ENCODE measurements at places on chromosomes 4 and X.

- DNase-seq, result no peak
Observed at GRCh38 chr4:183563874-183564273, 59.0 kb downstream of the ING2 start.

DNA sequence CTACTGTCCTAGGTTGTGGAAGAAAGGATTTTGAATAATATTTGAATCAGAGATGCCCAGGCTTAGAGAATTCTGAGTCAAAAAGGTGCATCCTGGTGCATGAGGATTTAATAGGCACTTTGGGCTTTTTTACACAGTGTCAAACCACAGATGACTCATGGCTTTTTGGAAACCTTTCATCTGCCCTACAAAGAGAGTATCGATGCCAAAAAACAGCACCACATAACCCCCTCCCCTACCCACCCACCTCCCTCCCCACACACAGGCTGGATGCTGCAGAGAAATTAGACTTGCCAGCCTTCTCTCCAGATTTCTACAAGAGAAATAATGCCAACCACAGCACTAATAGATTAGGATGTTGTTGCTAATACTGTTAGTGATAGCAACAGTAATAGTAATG, 779.3 kb downstream of the NLGN4X start:
- no peak for DNase-seq

DNA sequence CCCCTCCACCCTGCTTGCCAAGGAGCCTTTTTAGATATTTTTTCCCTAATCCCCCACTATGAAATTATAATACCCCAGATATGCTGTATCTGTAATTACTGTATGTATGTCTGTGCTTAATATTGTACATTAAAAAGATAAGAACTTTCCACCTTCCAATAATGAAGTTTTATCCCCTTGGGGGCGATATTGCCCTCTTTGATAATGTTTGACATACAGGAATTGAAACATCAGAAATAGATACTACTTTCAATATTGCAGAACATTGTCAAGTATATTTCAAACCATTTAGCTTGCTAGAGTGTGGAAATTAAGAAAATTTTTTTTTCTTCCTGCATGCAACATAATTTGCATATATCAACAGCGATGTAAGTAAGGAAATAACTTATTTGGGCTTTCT, 58.9 kb downstream of the NAF1 start:
- no peak for DNase-seq

- DNase-seq, result no peak
Observed at GRCh38 chrX:13168269-13168668, 123.8 kb upstream of the FAM9C start.

DNA sequence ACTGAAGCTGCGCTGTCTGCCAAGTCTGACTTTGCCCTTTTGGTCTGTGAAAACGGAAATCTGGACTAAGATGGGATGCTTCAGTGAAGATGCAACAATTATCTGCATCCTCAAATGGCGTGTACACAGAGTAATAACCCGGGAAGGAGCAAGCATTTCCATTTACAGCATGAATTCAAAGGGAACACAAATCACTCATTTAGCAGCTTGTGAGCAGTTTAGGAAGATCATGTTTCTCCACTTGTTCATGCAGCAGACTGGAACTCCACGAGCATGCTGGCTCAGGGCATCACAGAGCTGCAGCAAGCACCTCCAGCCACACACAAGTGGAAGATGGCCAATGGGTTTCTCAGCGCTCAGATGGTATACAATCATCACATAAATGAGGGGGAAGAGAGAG, 175.5 kb downstream of the NLGN4X start:
- DNase-seq, result peak; percentile 37

GRCh38 chrX:21885568-21885967, 29.8 kb downstream of the YY2 start:
- no peak for DNase-seq

- DNase-seq, result no peak
Observed at GRCh38 chr4:101287324-101287723, 60.0 kb downstream of the PPP3CA start.

- DNase-seq, result no peak
Observed at GRCh38 chr4:26369581-26369980, 48.8 kb downstream of the RBPJ start.

GRCh38 chr4:115470763-115471162, 357.3 kb upstream of the NDST4 start:
- no peak for DNase-seq

DNA sequence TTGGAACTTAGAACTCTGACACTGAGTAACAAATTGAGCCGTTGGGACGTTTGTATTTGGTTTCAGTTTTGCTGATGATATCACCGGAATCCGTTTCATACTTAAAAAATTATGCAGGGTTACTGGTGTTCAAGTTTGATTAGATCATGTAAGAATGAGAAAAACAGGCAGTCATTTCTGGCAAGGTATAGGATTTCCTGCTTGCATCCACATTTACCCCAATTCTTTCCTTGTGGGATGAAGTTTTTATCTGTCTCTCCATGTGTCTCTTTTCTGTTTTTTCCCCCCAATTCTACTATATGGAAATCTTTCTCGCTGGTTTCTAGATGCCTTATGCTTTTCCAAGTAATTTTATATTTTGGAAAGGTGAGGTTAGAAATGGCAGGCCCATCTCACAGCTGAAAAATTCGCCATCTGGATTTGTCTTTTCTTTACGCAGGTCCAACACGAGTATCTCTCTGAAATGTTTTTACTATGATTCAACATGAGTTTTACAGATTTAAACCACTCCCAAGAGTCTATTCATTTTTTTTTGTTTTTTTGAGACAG, 197.9 kb downstream of the SHOX start:
- DNase-seq, result no peak

DNA sequence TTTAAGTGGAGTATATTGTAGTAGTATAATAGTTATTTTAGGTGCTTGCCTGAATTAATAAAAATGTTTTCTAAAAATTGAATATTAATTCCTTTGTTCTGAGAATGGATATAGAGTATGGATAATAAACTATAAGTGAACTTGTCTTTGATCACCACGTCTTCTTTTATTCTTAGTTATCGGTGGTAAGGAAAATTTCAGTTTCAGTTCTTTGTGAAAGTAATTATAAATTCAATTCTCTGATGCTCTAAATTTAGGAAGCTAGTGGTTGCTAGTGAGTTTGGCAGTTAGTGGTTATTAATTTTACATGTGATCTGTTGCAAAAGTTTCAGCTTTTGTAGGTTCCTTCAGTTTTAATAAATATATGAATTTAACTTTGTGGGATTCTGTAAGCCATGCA, 30.8 kb downstream of the MRPL1 start:
- DNase-seq, result no peak

Measured in NCI-H1694 treated with DMSO at 0.1 percent for 48 hours (cell line).